Stimulated activated CD8-positive, alpha-beta memory T cell treated with anti-CD3 and anti-CD28 coated beads, Interleukin-7, amount 100 ng/mL, for 1 hour (primary cell): ENCODE measurements at places on chromosomes 6 and 20.

DNA sequence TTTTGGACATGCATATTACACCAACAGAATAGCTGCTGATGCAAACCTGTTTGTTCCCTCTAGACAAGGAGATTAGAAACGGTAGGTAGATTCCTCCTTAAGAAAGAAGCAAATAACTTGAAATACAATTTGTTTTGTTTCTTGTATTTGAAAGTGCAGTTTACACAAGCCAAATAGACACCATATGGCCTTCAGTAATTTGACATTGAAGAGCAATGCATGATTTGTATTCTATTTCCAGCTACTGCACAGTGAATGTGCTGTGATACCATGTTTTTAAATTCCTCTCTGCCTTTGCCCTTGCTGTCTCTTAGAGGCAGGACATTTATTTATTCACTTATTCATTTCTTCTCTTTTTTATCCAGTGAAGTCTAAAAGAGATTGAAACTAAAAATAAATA, 31.9 kb upstream of the ANKEF1 start:
- DNase-seq: no peak

DNA sequence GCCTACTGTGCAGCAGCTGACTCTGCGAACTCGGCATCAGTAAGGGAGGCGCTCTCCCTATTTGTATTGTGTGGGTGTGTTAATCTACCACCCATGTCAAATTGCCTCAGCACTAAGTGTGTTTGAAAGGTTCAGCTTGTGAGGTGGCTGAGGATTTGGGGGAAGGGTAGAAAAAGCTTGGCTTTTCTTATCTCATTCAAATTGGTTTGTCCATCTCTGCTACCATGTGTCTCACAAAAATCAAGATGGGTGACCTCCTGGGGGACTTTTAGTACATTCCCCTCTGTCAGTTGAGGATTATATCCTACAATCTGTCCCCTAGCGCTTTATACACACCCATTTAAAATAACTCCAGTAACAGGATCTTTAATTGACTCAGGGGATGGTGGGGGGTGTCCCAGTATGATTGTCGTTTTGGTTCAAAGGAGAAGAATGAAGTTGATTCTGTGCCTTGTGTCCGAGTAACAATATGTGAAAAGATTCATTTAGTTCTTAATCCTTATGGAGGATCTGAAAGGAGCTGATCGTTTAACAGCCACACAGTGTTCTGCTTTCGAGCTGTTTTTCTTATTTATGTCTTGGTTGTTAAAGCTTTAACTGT, 609.6 kb downstream of the PKHD1 start:
- DNase-seq: no peak

DNA sequence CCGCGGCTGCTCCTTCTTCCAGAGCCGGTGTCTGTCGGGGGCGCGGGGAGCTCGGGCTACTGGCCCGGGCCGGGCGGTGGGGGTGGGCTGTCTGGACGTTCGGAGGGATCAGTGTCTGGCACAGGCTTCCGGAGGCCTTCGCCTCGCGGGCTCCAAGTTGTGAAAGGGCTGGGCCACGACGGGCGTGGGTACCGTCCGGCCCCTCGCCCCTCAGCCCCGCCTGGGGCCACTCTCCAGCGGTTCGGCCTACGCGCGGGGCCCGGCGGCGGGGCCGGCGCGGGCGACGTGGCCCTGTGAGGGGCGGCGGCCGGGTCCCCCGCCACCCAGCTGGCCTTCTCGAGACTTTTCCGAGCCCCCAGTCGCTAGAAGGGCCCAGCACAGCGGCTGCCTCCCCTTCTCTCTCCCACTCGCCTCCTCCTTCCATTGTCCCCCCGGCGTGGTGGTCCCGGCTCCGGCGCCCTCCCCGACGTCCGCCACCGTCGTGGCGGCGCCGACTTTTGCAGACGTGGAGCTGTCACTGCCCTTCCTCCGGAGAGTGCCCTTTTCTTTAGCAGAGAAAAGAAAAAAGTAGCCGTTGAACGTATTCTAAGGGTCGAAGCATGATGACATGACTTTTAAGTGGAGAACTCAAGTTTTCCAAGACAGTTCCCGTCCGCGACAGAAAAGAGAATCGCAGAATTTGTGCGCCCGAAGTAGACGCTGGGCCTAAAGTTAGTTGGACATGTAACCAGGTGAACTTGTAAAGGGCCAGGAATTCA, 571 bp downstream of the ITCH start:
- DNase-seq: no peak

- DNase-seq: no peak
Observed at GRCh38 chr20:39630215-39630908, 668.2 kb downstream of the DHX35 start.

- peak; percentile 20 for DNase-seq
Observed at GRCh38 chr20:846894-847278, 13.4 kb downstream of the FAM110A start.

DNA sequence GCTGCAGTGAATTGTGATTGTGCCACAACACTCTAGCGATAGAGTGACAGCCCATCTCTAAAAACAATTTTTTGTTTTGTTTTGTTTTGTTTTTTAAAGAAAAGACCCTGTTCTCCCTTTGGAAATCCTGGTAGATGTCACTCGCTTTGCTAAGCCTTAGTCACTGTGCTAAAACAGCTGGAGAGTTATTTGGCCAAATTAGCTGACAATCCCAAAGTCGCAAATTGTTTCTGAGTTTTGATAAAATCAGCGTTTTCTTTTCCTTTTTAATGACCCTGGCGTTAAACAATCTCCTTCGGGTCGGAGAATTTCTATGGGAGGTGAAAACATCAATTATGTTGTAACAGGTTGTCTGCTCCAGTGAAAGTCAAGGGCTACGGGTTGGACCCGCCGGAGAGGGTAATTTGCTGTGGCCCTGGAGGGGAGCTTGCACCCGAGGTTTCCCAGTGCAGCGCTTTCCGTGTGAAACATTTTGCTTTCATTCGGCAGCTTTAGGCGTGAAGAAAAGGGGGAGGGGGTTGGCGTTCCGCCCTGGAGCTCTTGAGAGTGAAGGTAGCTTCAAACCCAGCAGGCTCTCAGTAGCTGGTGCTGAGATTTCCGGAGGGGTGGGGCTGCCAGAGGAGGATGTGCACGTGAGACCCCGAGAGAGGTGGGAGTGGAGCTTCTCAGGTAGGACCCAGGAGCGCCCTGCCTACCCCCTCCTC, 296.6 kb downstream of the PHACTR1 start:
- no peak for DNase-seq

DNA sequence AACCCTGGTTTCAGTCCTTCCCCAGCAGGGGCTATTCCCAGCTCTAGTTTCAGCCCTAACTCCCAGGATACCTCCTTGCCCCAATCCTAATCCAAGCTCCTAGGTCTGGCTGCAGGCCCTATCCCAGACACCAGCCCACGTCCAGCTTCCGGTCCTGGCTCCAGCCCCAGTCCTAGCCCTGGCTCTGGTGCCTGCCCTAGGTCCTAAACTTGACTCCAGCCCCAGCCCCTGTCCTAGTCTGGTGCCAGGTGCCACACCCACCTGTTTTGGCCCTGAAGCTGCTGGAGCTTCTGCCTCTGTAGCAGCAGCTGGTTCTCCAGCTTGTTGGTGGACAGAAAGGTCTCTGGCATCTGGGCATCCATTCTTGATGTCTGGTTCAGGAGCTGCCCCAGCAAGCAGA, 28.1 kb downstream of the ANGPT4 start:
- no peak for DNase-seq

DNA sequence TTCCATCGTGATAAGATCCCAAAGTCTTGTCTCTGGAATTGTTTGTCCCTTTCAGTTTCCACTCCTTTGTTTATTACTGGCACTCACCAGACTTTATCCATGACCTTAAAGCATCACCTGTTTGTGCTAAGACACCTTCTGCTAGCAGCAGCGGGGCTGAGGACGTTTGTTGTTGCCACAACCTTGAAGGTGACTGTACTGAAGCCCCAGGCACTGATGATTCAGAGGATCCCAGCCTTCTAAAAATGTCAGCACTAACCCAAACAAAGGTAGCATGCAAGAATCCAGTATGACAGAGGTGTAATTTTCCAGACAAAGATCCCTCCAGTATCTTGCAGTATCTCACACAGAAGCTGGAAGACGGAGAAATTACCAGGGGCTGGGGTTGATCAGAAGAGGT, 28.9 kb upstream of the SMIM8 start:
- no peak for DNase-seq

- DNase-seq: no peak
Observed at GRCh38 chr6:11731423-11731822, 47.2 kb downstream of the ADTRP start.

GRCh38 chr6:127279815-127280214, 13.2 kb downstream of the RNF146 start:
- no peak for DNase-seq

DNA sequence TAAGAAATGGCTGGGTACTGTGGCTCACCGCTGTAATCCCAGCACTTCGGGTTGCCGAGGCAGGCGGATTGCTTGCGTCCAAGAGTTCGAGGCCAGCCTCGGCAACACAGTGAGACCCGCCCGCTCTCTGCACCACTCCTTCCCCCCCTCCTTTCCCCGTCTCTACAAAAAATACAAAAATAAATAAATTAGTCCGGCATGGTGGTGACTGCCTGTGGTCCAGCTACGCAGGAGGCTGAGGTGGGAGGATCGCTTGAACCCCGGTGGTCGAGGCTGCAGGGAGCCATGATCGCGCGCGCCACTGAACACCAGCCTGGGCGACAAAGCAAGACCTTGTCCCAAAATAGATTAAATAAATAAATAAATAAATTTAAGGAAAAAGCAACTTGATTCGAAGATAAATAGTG, 448 bp upstream of the RNF114 start:
- no peak for DNase-seq

GRCh38 chr6:14406614-14407331, 289.2 kb downstream of the CD83 start:
- DNase-seq: no peak

GRCh38 chr6:71929047-71929446, 42.7 kb downstream of the RIMS1 start:
- no peak for DNase-seq

- no peak for DNase-seq
Observed at GRCh38 chr6:14379568-14379967, 262.0 kb downstream of the CD83 start.

- no peak for DNase-seq
Observed at GRCh38 chr20:62598761-62599194, 43.5 kb upstream of the SLCO4A1 start.

- no peak for DNase-seq
Observed at GRCh38 chr20:57270204-57270984, 4.0 kb upstream of the BMP7 start.

DNA sequence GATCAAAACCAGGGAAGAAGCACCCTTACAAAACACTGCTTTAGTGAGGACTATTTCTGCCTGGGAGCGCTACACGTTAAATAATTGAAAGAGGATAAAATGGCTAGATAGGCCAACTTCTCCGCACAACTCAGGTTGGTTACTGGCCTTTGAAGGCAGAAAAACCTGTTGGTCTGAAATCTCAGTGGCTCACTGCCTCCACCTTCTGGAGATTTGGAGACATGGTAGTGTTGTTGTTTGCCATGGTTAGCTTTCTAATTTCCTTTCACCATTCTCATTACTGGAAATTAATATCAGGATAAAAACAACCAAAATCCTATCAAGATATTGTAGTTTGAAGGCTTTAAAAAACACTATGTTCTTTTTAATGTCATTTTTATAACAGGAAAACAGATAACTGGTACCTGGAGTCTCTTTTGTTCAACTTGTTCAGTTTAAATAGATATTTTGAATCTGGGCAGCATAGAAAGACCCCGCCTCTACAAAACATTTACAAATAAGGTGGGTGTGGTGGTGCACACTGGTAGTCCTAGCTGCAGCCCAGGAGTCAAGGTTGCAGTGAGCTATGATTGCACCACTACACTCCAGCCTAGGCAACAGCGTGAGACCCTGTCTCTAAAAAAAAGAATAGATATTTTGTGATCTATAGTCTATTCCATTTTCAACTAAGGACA, 27.5 kb upstream of the BCLAF1 start:
- DNase-seq: peak; percentile 19

DNA sequence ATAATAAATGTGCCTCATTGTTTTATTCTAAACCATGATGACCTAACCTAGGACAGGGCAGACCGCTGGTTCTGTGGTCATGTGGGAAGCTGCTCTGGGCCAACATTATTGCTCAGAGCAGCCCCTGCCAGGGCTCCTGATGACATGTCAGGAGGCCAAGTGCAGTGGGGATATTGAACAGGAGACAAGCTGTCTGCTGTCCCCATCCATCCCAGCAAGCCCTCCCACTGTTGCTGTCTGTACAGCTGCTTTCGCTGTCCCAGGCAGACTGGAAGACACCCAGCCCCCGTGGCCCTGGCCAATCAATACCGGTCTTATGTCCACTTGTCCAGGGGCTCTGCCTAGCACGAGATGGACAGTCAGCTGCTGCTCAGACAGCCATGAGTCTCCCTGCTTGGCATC, 43.2 kb upstream of the FNDC1 start:
- no peak for DNase-seq

GRCh38 chr6:138007014-138007472, 100.2 kb downstream of the PERP start:
- DNase-seq: no peak

DNA sequence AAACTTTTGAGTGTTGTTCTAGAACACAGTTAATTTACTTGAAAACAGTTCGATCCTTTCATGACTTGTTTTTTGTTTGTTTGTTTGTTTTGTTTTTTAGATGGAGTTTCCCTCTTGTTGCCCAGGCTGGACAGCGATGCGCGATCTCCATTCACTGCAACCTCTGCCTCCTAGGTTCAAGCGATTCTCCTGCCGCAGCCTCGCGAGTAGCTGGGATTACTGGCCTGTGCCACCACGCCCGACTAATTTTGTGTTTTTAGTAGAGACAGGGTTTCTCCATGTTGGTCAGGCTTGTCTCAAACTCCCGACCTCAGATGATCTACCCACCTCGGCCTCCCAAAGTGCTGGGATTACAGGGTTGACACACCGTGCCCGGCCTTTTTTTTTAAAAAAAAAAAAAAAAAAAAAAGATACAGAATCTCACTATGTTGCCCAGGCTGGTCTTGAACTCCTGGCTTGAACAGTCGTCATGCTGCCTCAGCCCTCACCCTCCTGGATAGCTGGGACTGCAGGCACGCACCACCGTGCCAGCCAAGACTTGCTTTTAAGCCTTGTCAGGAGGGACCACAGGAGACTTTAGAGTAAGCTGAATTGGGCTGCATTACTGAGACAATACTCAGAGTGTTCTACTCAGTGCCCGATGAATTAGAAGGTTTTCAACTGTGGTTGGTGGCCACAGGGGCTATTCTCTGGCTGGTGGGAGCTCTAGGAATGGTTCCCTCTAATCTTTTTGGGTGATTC, 76.7 kb upstream of the SLC22A16 start:
- no peak for DNase-seq

DNA sequence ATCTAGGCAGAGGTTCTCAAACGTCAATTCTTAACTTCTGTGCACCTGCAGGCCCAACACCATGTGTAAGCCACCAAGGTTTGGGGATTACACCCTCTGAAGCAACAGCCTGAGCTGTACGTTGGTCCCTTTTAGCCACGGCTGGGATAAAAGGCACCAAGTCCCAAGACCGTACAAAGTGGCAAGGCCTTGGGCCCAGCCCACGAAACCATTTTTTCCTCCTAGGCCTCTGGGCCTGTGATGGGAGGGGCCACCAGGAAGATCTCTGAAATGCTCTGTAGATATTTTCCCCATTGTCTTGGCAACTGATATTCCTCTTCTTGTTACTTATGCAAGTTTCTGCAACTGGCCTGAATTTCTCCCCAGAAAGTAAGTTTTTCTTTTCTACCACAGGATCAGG, 4.5 kb upstream of the FAM184A start:
- DNase-seq: no peak
